ENCODE measurements at places on chromosomes 5 and 9.

GRCh38 chr5:27497491-27497890 lies 459.1 kb upstream of the CDH9 start:
- DNase-seq, result no peak

DNA sequence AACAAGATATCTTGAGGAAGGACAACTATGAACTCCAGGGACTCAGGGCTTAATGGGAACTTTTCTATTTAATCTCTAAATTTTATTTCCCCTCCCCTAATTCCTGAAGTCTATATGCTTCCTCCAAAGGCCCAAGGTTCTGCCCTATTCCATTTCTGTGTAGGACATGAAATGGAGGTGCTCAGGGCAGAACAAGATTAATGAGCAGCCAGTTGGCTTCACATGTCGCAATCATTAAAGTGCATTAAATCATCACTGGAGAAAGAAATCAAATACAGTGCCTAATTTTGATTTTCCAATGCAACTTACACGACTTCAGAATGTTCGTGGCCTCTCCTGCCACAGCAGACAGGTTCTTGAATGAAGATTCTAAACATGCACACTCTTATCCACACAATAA lies 862.1 kb downstream of the PTPRD start:
- no peak for DNase-seq

GRCh38 chr5:132877938-132878337 lies 4.5 kb downstream of the LEAP2 start:
- DNase-seq, result no peak

GRCh38 chr5:142253938-142254337 lies 70.9 kb downstream of the SPRY4 start:
- no peak for DNase-seq

- DNase-seq, result no peak
Observed at GRCh38 chr9:89655990-89656657, 51.3 kb downstream of the GADD45G start.

DNA sequence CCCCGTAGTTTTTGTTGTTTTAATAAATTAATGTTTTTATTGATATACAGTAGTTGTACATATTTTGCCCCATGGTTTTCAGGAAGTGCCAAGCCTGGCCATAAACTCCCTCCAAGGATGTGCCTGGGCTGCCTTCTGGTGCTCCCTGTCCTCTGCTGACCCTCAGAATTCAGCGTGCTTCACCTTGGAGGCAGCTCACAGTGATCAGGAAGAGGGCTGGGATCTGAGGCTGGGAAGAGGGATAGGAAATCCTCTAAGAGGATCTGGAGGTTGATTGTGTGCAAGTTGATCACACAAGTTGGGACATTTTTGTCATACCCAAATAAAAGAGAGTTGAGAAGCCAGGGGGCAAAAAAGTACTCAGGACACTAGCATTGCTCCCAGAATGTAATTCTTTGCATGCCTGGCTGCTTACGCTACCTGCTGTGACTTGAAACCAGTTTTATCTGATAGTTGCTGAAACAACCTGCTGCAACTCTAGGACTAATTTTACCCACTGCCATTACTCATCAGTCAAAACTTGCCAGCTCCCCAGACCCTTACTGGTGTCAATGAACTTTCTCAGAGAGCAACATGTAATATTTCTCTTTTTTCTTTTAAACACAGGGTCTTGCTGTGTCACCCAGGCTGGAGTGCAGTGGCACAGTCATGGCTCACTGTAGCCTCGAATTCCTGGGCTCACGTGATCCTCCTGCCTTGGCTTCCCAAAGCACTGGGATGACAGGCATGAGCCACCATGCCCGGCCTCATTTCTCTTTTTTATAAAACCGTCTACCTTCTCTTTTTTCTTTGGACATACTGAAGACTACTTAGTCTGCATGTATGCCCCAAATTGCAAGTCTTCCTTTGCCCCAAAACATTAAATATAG lies 29.0 kb downstream of the PDE6A start:
- DNase-seq, result no peak

DNA sequence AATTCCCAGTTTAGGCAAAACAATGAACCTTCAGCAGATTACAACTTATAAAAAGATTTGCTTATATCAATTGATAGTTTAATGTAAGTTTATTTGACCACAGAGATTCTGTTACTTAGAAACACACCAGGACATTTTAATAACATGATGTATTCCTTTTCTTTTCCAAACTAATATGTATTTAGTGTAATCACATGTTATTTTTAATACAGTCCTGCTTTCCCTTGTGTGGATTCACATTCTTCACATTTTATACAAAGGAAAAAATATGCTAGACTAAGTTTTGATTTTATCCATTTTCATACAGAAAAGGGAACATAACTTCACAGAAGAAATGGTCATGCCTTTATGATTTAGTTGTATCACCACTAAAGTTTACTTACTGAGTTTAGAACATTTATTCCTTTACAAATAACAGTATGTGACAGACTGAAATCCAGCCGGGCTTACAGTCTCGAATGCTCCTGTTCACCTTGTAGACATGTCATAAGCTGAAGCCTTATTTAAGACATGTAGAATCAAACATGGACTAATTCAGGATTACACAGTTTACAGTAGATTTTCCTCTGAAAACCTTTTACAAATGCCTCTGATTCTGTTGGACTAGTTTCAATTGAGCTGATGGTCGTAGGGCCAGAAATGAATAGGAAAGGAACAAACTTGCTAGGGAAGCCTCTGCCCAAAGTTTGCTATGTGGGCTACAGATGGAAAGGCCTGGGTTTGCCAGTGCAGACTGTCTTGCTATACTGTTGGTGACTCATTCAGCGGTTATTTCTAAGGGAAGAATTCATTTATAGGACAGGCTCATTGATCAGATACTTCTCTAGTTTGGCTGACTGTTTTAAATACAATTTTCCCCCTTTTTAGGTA lies 6.6 kb upstream of the ASPN start:
- DNase-seq, result no peak

DNA sequence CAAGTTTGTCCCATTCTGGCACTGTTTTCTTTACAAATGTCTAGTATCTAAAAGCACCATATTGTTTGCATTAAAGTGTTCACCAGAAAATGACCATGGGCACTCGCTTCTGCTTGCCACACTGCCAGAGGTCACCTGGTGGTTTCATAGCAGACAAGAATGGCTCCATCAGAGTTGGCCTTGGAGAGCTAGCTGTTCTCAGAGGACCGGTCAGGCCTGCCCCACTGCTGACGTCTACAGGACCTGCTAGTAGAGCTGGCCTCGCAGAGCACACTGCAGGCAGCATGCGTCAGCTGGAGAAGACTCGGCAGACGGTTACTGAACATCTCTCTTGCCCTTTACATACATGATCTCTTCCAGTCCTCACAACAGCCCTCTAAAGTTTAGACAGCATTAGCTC lies 8.7 kb upstream of the TLX3 start:
- DNase-seq, result no peak

GRCh38 chr9:87793292-87793691 lies 67.4 kb downstream of the CTSL start:
- no peak for DNase-seq

DNA sequence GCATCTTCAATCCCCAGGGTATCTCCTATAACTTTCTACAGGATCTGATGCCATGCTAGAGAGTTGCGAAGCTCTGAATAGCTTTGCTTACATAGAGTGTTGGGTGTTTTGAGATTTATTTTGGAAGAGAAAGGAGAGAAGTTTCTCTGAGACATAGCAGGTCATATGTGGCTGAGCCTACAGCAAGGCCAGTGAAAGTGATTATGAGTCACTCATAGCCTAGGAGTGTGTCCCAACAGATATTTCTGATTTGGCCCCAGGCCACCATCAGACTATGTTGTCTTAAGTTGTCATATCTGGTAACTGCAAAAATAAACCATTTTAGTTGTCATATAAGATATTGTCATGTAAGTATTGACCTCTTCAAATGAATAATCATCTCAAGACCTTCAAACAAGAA lies 132.0 kb upstream of the RAI14 start:
- no peak for DNase-seq

DNA sequence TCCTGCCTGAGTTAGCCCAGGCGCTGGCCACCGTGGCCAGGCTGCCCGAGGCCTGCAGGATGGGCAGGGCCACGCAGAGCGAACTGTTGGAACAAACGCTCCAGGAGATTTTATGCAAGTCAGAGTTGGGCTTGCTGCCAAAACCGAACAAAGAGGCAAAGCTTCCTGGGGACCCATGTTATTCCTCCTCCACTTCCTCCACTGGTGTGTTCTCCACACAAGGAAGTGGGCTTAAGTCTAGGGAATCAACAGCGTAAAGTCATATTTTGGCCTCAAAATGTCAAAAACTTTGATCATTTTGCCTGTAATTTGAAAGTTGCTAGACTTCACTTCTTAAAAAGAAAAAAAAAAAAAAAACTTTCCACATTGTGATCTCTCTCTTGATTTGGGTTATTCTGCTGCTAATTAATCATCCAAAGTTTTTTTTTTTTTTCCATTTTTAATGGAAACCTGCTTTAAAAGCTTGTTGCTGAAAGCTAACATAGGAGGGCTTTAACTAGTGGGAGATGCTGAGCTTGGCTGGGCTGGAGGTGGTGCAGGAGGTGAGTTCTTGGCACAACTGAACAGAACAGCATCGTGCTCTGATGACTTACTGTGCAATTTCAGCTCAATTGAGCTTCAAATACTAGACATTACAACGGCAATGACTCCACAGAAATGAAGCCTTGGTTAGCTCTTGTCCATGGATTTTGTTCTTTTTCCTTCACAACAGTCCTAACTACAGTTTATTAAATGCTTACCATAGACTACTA lies 73.0 kb downstream of the PTPDC1 start:
- DNase-seq, result peak; percentile 83

- DNase-seq, result no peak
Observed at GRCh38 chr9:84490842-84491325, 150.3 kb upstream of the SLC28A3 start.

- DNase-seq, result no peak
Observed at GRCh38 chr5:497090-497700, 27.1 kb downstream of the SLC9A3 start.

DNA sequence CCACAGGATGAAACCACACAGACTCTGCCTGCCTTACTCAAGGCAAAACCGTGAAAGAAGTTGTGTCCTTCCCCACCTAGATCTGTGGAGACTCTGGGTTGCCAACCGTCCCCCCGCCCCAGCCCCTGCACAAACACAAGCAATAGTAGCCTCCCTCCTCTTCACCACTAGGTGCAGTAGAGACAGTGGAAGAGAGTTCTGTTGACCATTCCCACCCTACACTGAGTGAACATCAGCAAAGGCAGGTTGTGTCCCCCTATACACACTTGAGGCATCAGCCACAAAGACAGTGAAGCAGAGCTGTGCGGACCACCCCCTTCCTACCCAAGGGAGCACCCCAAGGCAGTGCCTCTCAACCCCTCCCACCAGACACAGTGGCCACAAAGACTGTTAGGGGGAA lies 223.7 kb upstream of the NFIL3 start:
- DNase-seq, result no peak

DNA sequence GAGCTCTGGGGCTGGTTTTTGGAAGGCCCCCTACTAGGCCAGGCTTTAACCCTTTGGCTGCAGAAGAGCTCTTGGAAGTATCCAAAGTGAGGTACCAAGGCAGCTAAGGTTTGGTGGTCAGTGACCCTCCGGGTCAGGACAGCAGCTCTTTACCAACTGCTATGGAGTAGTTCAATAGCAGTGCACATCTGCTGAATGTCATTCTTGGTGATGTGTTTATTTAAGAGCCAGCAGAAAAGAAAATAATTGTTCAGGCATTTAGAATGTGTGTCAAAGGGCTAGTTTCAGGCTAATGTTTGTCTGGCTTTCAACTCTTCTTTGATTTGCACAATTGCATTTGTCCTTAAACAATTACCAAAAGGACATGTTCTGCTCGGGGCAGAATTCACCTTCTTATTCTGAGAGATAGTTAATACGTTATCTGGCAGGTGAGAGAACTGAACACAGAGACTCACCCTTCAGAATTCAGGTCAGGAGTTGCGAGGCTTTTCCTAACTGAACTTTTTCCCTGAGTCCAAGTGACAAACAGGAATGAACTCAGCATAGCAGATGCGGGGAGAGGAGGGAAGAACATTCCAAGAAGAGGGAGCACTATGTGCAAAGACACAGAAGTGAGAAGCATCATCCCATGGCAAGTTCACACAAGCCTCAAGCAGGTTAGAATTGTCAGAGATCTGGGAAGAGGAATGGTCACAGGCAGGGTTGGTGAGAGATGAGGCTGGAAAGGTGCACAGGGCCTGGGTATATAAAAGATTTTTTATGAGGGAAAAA lies 556.7 kb upstream of the TLE4 start:
- DNase-seq, result peak; percentile 88

- DNase-seq, result no peak
Observed at GRCh38 chr5:101440173-101440572, 537.1 kb upstream of the ST8SIA4 start.

DNA sequence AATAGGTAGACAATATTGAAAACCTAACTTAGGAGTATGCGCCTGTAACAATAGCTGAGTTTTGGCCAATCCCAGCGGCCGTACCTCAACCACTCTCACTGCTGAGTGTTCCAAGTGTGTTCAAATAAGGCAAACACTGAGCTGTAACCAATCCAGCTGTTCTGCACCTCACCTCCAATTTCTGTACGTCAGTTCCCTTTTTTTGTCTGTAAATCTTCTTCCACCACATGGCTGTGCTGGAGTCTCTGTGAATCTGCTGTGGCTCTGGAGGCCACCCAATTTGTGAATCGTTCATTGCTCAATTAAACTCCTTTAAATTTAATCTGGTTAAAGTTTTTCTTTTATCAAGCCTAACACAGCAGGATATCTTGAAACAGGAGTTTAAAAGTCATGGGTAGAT lies 116.3 kb downstream of the SLC28A3 start:
- DNase-seq, result no peak

DNA sequence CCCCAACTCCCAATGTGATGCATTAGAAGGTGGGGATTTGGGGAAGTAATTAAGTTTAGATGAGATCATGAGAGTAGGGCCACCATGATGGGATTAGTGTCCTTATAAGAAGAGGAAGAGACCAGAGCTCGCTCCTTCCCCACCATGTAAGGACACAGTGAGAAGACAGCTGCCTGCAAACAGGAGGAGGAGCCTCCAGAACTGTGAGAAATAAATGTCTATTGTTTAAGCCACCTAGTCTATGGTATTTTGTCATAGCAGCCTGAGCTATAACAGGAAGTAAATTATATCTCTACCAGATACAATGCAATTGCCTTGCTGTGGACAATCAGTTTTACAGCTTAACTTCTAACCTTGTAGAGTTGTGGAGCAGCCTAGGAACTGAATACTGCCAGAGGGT lies 58.0 kb downstream of the ANKRD33B start:
- no peak for DNase-seq

- DNase-seq, result no peak
Observed at GRCh38 chr9:127380479-127380878, 16.5 kb upstream of the SLC2A8 start.

DNA sequence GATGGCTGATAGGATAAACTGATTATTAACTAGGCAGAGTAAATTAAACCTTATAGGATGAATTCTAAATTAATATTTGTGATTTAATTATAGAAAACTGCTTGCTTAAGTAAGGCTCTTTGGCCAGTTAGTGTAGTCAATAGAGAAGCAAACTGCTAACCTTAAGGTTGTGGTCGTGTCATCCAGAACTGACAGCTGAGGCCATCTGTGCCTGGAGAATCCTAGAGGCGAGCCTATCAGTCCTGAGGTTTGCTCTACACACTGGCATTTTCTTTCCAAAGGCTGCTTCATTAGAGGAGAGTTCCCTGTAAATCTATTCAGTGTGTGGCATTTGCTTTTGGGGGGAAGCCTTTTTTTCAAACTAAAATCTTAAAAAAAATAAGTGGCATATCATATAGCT lies 169.2 kb downstream of the MEF2C start:
- no peak for DNase-seq

All from NCI-H146 (cell line).